ENCODE measurements at places on chromosomes 4 and X.

DNA sequence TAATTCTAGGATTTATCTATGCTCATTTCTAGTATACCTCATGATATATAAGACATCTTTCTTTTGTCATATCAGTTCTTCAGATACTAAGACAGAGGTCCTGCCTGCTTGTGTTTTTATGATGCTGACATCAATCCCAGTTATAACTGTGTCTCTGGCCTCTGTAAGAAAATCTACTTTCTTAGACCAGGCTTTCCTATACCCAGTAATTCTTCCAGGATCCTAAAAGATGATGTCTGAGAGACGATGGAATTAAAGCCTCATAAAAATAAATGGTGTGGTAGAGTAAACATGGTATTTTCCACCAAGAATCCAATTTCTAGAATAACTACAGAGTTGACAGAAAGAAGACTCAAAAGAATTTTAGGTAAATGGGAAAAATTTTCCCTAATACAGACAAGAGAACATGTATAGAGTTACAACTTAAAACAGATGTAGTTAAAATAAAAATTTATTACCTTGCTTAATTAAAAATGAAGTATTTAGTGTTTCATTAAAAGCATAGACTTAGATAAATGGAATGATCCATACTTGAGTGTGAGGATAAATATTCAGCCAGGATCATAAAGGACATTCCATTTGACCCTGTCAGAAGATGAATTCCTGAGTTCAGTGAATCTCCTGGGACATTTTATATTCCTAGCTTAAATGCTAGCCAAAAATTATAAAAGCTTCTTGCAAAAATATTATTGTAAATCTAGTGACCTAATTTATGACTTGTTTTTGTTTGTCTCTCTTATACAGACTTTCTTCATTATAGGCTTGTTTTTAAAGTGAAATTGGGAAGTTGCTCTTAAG, 137.4 kb downstream of the PDLIM5 start:
- no peaks in the 10 kb centered on the region for H3K27me3 ChIP-seq
- no peak for DNase-seq
- no peaks in the 10 kb centered on the region for H3K4me1 ChIP-seq
- H3K27ac ChIP-seq: no peak overlapping the region
- H3K36me3 ChIP-seq: no peaks in the 10 kb centered on the region
- H3K4me3 ChIP-seq: no peak overlapping the region

- H3K27ac ChIP-seq: no peak overlapping the region
- H3K4me1 ChIP-seq: no peaks in the 10 kb centered on the region
- no peaks in the 10 kb centered on the region for H3K36me3 ChIP-seq
- no peaks in the 10 kb centered on the region for H3K27me3 ChIP-seq
- no peak overlapping the region for H3K4me3 ChIP-seq
These were observed 35.1 kb upstream of the TBL1X start for GRCh38 chrX:9429767-9430166.

DNA sequence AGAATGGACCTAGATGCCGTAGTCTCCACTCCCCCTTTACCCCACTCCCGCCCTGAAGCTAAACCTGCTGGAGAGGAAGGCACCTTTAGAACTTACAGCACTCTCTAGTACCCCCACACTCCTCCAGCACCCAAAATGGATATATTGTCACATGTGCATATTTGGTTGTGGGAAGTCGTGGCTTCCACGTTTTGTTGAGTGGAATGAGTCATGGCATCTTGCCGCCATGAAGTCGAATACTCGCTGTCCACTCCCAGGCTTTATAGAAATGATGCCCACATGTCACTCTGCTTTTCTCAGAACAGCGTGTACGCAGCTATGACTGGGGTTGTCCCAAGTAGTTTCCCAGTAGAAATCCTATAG, 545 bp downstream of the ABCE1 start:
- H3K4me3 ChIP-seq: peak overlapping the region; percentile 92
- H3K4me1 ChIP-seq: peaks cover 27% of the 10 kb centered on the region
- DNase-seq: peak; percentile 37
- no peaks in the 10 kb centered on the region for H3K27me3 ChIP-seq
- H3K27ac ChIP-seq: peak overlapping the region; percentile 100

DNA sequence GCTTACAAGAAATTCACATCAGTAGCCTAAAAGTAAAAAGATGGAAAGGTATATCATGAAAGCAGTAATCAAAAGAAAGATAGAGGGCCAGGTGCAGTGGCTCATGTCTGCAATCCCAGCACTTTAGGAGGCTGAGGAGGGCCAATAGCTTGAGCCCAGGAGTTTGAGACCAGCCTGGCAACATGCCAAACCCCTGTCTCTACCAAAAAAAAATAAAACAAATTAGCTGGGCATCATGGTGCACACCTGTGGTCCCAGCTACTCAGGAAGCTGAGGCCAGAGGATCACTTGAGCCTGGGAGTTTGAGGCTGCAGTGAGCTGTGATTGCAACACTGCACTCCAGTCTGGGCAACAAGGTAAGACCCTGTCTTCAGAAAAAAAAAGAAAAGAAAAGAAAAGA, 55.5 kb downstream of the GSPT2 start:
- no peak for DNase-seq
- H3K4me3 ChIP-seq: no peak overlapping the region
- H3K4me1 ChIP-seq: no peaks in the 10 kb centered on the region
- H3K27ac ChIP-seq: no peak overlapping the region

- no peak overlapping the region for H3K27ac ChIP-seq
- H3K4me1 ChIP-seq: peaks cover 12% of the 10 kb centered on the region
- no peak overlapping the region for H3K4me3 ChIP-seq
These were observed 14.4 kb upstream of the ENAM start for GRCh38 chr4:70614184-70614555.

DNA sequence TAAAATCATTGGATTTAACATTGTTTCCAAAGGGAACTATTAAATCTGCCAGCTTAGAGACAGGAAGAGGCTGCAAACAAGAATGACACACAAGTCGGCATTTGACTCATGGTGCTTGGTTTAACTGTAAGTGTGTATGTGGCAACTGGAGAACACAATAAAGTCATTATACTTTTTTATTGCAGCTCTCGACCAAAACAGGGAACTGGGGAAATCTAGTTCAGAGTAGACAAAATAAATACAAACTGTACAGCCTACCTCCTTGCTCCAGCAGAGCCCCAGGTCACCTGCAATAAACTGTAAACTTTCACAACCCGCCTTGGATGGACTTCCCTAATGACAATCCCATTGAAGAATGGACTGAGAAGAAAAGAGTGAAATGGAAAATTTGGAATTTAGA, 24.0 kb downstream of the NPY5R start:
- no peak overlapping the region for H3K4me3 ChIP-seq
- H3K36me3 ChIP-seq: no peaks in the 10 kb centered on the region
- no peak overlapping the region for H3K27ac ChIP-seq
- no peaks in the 10 kb centered on the region for H3K4me1 ChIP-seq

DNA sequence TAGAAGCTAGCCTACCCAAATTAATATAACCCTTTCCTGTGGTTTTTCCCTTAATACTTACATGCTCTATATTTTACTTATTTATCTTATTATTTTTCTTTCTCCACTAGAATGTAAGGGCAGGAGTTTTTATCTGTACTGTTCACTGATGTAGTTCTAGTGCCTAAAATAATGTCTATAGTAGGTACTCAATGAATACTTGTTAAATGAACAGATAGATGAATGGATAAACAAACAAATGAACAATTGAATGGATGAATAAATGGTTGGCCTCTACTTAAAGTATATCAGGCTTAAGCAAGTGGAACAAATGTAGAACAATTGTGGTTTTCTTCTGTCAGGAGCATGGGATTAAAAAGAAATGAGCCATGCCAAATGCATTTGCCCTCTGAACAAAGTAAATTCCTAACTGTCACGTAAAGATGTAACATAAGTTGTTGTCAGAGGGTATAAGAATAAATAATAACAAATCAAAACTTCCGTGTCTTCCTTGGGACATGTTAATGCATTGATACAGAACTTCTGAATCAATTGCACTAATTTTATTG, 54.1 kb downstream of the SYTL5 start:
- H3K4me1 ChIP-seq: no peaks in the 10 kb centered on the region
- H3K36me3 ChIP-seq: no peaks in the 10 kb centered on the region
- H3K4me3 ChIP-seq: no peak overlapping the region
- no peak for DNase-seq
- H3K27me3 ChIP-seq: peaks cover 2% of the 10 kb centered on the region

- peaks cover 26% of the 10 kb centered on the region for H3K36me3 ChIP-seq
- no peak overlapping the region for H3K27ac ChIP-seq
- H3K4me1 ChIP-seq: peaks cover 63% of the 10 kb centered on the region
- DNase-seq: no peak
These were observed 8.2 kb downstream of the TNIP3 start for GRCh38 chr4:121155893-121156292.
